ENCODE measurements at places on chromosomes 3 and 15. TPM values are rescaled to one million over a fixed set of nuclear protein-coding genes. Genes with fewer than 3 reads are reported as not detected.

DNA sequence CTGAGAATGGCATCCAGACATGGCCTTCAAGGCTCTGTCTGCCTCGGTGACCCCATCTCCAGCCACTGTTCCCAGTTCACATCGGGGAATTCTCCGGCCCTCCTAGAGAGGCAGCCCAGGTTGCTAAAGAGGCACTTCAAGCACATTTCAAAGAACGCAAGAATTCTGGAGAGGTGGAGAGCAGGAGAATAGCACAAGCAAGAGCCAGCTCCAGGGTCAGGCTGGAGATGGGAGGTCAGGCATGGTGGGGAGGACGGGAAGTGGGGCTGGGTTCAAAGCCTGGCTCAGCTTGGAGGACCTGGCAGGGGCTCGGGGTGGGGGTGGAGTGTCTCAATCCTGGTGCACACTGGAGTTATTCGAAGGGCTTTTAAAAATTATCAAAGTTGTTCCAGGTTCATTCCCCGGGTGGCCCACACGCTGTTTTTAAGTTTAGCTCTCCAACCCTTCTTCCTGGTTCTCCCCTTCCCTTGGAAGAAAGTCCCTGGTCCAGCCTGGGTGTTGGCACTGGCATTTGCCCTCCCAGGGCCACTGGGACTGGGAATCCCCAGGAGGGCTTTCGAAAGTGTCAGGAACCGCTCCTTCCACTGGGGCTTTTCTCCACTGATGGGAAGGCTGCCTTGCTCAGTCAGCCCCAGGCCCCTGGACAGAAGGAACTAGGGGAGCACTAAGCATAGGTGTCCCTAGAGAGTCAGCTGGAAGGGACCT, 35.8 kb downstream of the ZNF710 start:
- no peak for DNase-seq

The KIF7 gene
- total RNA-seq: 1.3 TPM

The MKRN3 gene
- total RNA-seq: not detected

- peak; percentile 87 for DNase-seq
Observed at GRCh38 chr15:62606376-62607113, 436.0 kb upstream of the TPM1 start.

The C3orf85 gene
- not detected for total RNA-seq

Data from bronchial epithelial cell (primary cell).